ENCODE measurements at places on chromosomes 4 and X.

DNA sequence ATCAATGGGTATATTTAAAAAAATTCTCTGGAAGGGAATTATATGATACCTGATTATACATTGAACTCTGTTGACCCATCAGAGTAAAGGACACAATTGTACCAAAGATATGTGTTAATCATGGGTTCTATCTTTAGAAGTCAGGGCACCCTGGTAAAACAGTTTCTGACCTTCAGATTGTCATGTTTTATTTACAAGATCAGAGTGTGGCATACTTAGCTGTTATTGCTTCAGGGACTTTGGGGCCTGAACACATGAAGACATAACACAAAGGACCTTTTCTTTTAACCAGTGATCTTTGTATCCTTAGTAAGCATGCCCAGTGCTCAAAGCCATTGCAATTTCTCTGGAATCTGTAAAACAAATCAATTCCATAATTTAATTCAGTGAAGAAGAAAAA, 204.8 kb upstream of the RPS6KA3 start:
- no peak for DNase-seq

- DNase-seq: no peak
These were observed 37.6 kb upstream of the SHISA3 start for GRCh38 chr4:42359711-42360110.

GRCh38 chr4:54082168-54082567, 17.8 kb upstream of the CHIC2 start:
- no peak for DNase-seq

GRCh38 chr4:137343221-137343620, 189.1 kb downstream of the PCDH18 start:
- DNase-seq: no peak

DNA sequence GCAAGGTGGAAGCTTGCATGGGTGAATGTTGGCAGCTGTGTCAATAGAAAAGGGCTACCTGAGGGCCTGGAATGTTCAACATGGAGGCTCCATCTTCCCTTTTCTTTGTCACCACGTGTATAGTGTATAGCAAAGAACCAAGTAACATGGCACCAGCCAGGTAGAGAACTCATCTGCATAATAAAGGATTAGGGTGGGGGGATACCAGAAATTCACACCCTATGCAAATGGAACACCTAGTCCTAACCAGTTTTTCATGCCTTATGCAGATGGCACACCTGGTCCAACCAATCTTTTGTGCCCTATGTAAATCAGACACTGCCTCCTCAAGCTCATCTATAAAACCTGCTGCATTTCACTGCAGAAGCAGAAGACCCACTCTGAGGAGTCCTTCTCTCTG, 169.6 kb upstream of the GLRA2 start:
- no peak for DNase-seq

DNA sequence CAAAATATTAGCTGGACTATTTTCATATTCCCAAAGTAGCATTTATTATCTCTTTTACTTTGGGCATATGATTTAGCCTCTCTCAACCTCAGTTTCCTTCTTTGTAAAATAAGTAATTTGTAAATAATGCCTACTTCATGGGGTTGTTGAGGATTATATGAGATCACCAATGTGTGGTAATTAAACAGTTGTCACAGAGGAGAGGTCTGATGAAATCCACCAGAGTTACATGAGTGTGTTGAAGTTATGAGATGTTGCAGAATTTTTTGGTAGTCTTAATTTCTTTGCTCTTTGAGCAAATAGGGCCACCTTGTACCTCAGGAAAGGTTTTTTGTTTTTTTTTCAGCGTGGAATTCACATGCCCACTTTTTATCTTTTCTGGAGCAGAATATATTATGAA, 1.4 kb downstream of the COX7B start:
- DNase-seq: no peak

GRCh38 chrX:68994891-68995255, 166.1 kb downstream of the EFNB1 start:
- no peak for DNase-seq

DNA sequence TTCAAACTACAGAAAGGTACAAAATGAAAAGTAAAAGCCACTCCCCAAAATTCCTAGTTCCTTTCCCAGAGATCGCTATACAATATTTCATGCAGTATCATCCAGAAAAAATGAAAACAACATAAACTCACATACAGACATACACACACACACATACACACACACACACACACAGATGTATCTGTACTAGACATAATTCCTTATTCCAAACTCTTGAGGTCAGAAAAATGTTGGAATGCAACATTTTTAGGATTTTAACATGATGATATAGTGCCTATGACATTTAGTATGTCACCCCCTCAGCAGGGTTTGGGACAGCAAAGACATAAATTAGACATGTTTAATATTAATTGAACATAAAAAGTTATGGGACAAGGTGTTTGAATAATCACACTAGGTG, 73.4 kb upstream of the LHFPL1 start:
- no peak for DNase-seq

DNA sequence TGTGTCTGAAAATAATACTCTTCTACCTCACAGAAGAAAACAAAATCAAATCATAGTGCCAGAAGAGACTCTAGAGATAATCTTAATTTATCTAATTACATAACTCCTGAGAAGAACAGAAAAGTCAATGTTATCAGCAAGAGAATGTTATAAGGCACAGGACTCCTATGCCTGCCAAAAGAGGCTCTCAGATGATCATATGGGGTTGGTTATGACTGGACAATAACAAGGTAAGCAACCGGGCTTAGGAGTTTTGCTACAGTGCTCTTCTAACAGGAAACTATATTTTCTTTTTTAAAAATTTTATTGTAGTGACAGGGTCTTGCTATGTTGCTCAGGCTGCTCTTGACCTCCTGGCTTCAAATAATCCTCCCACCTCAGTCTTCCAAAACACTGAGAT, 3.5 kb upstream of the C4orf17 start:
- no peak for DNase-seq

GRCh38 chr4:155468282-155468681, 91.5 kb upstream of the MAP9 start:
- DNase-seq: no peak

GRCh38 chr4:148634476-148634875, 192.3 kb upstream of the NR3C2 start:
- DNase-seq: no peak

Data from CD4-positive, alpha-beta memory T cell (primary cell).